ENCODE measurements at places on chromosomes 6 and 20. TPM values are rescaled to one million over a fixed set of nuclear protein-coding genes. Genes with fewer than 3 reads are reported as not detected.

Gene SLC32A1
- polyA plus RNA-seq: 29.4 TPM

Gene GSTA4
- 151 TPM for polyA plus RNA-seq

Gene SEL1L2
- 2.1 TPM for polyA plus RNA-seq

Gene DOK5
- not detected for polyA plus RNA-seq

Gene MMP24
- 0.22 TPM for polyA plus RNA-seq

Gene ABHD16B
- polyA plus RNA-seq: not detected

Gene ESR1
- 0.95 TPM for polyA plus RNA-seq

Gene FAM229B
- 167 TPM for polyA plus RNA-seq

Gene SLC22A16
- polyA plus RNA-seq: not detected

Gene NANP
- polyA plus RNA-seq: 0.93 TPM

Gene CST2
- polyA plus RNA-seq: not detected

Gene TSBP1
- not detected for polyA plus RNA-seq

Gene PNLDC1
- polyA plus RNA-seq: not detected

Gene SNX9
- polyA plus RNA-seq: 18.6 TPM

Gene UBD
- not detected for polyA plus RNA-seq

Gene QKI
- polyA plus RNA-seq: 64.0 TPM

Gene BHLHE23
- polyA plus RNA-seq: not detected

Gene C6orf132
- not detected for polyA plus RNA-seq

Gene DACT2
- polyA plus RNA-seq: not detected

Gene LINC00237
- not detected for polyA plus RNA-seq

Gene IPCEF1
- polyA plus RNA-seq: 0.80 TPM

Gene ZC2HC1B
- polyA plus RNA-seq: not detected

Gene BTBD9
- 15.7 TPM for polyA plus RNA-seq

Gene PTCRA
- not detected for polyA plus RNA-seq

Gene EEF1A2
- polyA plus RNA-seq: 15.1 TPM

Gene AFDN
- polyA plus RNA-seq: 33.7 TPM

Gene TPBG
- polyA plus RNA-seq: 0.48 TPM

Gene ADIG
- polyA plus RNA-seq: not detected

Gene MYCT1
- polyA plus RNA-seq: not detected

Gene CNR1
- polyA plus RNA-seq: 25.1 TPM

Gene C6orf58
- not detected for polyA plus RNA-seq

Gene DZANK1
- polyA plus RNA-seq: 6.2 TPM

Gene LHFPL5
- not detected for polyA plus RNA-seq

Gene CLVS2
- 16.6 TPM for polyA plus RNA-seq

Gene DPPA5
- not detected for polyA plus RNA-seq

Gene VGLL2
- polyA plus RNA-seq: not detected

Gene CRISP2
- polyA plus RNA-seq: not detected

Gene NOL4L
- polyA plus RNA-seq: 14.0 TPM

Gene RAET1L
- not detected for polyA plus RNA-seq

Gene PRRT1
- 88.8 TPM for polyA plus RNA-seq

Measured in Purkinje cell (primary cell).